Panc1 (cell line): ENCODE measurements at places on chromosomes 3 and 15.

GRCh38 chr3:179882292-179882691 lies 154.4 kb downstream of the PEX5L start:
- no peak for DNase-seq

DNA sequence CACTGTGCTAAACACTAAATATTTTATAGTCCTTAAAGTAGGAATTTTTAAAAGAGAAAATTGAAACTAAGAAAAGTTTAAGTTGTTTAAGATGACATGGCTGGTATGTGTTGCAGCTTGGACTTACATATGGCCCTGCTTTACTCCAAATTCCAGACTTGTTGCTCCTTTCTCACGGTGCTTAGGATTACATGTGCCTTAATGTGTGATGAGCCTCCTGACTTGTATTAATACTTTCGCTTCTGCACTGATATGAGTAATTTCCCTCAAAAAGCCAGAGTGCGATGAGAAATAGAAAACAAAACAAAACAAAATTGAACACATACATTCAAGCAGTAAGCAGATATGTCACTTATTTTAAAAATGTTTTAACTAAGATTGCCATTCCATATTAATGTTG lies 250.2 kb downstream of the VGLL3 start:
- DNase-seq = no peak

DNA sequence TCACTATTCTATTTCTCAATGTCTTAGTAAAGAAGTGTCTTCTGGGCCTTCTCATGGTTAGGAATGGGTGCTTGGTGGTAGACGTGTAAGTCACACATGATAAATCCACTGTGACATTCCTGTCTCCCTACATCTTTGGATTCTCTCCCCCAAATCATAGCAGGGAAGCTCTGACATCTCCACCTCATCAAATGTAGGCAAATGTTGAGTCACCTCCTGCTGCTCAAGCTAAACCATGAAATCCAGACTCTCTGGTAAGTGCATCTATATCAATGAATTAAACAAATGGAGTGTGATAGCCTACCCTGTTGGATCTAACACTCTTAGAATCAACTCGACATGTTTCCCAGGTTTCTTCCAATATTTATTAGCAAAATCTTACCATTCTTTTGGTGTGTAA lies 42.8 kb upstream of the RPL35A start:
- DNase-seq = no peak

DNA sequence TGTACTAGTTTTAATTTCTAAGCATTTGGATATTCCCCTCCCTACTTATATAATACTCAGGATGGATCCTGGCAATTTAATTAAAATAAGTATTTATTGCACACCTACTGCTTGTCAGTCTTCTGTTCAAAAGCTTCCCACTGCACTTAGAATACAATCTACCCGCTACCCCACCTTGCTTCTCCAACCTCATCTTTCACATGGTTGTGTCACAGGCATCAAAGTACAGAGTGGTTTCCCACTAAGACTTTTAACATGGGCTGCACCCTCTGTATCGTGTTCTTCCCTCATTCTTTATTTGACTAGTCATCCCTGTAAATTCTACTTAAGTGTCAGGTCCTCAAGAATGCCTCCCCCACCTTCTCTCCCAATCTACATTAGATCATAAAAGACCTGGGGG lies 35.0 kb downstream of the RIOX2 start:
- no peak for DNase-seq

DNA sequence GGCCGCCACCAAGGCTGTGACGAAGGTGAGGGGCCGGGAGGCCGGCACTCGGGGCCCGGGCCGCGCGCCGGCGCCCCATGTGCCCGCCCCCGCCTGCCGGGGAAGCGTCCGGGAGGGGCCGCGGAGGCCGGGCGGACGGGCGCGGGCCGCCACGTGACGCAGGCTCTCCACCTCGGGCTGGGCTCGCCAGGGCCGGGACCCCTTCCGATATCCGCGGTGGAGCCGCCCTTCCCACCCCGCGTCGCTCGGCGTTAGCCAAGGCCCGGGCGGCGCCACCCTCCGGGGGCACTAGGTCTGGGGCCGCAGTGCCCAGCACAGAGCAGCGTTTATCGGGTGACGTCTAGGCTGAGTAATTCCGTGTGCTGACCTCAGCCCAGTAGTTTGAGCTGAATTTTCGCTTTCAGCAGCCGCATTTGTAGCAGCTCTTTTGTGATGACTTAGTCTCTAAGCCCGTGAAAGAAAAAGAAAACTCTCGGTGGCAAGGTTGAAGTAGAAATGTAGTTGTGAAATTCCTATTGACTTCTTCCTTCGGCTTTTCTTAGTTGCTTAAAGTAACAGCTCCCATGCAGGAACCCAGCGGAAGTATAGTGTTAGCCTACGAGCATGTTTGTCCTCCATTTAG lies 885 bp downstream of the CDV3 start:
- no peak for DNase-seq
